ENCODE measurements at places on chromosomes 5 and 9. TPM values are rescaled to one million over a fixed set of nuclear protein-coding genes. Genes with fewer than 3 reads are reported as not detected.

RNF183 gene
- not detected for polyA plus RNA-seq

DNA sequence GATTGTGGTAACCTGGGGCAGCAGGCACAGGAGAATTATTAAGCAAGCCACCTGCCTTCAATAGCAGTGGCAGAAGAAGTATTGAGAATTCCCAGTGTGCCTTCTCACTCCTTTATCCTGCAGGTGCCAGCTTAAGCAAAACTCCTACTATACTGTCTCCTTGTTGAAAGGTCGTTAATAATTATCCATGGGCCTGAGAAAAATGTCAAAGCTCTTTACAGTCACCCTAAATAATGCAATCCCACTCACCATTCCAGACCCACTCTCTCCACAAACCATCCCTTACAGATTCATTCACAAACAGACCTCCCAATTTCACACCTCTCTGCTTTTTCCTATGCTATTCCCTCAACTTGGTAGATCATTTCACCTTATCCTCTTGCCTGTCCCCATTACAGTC, 161.5 kb upstream of the TRIM32 start:
- no peaks in the 10 kb centered on the region for H3K4me1 ChIP-seq
- no peak overlapping the region for H3K27ac ChIP-seq
- DNase-seq: no peak
- no peak overlapping the region for H3K4me3 ChIP-seq
- H3K27me3 ChIP-seq: no peaks in the 10 kb centered on the region
- peaks cover 7% of the 10 kb centered on the region for H3K36me3 ChIP-seq

FAM221B gene
- not detected for polyA plus RNA-seq

DNA sequence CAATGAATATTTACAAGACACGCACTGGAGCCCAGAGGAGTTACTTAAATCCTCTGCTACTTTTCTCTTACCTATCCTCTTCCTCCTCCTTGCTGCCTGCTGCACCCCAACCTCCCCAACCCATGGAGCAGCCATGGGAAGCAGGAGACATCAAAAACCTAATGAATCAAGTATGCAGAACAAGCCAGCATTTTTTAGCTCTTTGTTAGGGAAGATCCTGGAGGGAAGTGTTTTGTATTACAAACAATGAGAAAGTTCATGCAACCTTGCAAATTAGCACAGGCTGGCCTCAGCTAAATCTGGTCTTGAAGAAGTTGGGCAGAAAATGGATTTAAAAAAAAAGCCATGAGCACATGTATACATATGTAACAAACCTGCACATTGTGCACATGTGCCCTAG, 498.8 kb downstream of the KIF4B start:
- DNase-seq: no peak
- no peaks in the 10 kb centered on the region for H3K36me3 ChIP-seq
- H3K27me3 ChIP-seq: peaks cover 3% of the 10 kb centered on the region

DNA sequence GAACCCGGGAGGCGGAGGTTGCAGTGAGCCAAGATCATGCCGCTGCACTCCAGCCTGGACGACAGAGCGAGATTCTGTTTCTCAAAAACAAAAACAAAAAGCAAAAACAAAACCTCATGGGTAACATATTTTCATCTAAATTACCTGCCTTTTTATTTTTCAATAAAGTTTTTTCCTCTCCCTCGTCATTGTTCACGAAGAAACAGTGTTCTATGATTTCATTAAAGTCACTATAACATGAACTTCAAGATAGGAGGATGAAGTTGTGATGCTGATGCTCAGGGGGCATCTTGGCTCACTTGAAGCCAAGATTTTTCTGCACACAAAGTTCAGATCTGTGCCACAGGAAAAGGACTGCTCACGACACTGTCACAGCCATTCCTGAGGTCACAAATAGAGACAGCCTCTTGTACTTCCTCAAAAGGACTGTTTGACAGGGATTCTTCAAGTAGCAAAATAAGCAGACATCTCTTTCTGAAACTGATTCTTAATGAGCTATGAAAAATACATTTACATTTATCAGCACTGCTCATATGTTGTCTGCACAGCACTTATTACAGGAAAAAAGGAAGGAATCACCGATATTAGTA, 16.1 kb downstream of the NIPSNAP3B start:
- no peak overlapping the region for H3K27ac ChIP-seq
- no peak overlapping the region for H3K4me3 ChIP-seq

PPP3R2 gene
- not detected for polyA plus RNA-seq

- no peak for DNase-seq
- H3K27me3 ChIP-seq: no peaks in the 10 kb centered on the region
- no peak overlapping the region for H3K27ac ChIP-seq
- no peak overlapping the region for H3K4me3 ChIP-seq
- H3K4me1 ChIP-seq: no peaks in the 10 kb centered on the region
Measured at GRCh38 chr5:64384765-64385164, 121.0 kb upstream of the RGS7BP start.

DNA sequence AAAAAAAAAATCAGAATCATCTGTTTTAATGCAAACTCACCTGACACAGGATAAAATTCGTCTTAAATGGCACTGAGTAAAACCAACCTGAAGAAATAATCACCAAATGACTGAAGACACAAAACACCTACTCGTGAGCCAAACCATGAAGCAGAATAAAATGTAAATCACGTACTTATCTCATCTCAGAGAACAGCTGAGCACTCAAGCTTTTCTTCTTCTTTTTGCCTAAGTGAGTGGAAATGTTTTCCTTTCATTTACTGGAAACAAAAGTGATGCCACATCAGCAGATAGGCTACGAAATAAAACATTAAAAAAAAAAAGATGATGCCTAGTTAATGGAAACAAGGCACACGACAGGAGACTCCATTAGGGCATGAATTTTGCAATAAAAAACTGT, 36.4 kb downstream of the ATPSCKMT start:
- no peak for DNase-seq
- H3K27ac ChIP-seq: no peak overlapping the region
- H3K4me3 ChIP-seq: no peak overlapping the region
- H3K27me3 ChIP-seq: peaks cover 2% of the 10 kb centered on the region
- no peaks in the 10 kb centered on the region for H3K4me1 ChIP-seq
- H3K36me3 ChIP-seq: no peaks in the 10 kb centered on the region

- no peaks in the 10 kb centered on the region for H3K36me3 ChIP-seq
- no peak overlapping the region for H3K27ac ChIP-seq
- peaks cover 25% of the 10 kb centered on the region for H3K4me1 ChIP-seq
- H3K27me3 ChIP-seq: no peaks in the 10 kb centered on the region
Measured at GRCh38 chr5:136145030-136145429, 12.4 kb downstream of the SMAD5 start.

DNA sequence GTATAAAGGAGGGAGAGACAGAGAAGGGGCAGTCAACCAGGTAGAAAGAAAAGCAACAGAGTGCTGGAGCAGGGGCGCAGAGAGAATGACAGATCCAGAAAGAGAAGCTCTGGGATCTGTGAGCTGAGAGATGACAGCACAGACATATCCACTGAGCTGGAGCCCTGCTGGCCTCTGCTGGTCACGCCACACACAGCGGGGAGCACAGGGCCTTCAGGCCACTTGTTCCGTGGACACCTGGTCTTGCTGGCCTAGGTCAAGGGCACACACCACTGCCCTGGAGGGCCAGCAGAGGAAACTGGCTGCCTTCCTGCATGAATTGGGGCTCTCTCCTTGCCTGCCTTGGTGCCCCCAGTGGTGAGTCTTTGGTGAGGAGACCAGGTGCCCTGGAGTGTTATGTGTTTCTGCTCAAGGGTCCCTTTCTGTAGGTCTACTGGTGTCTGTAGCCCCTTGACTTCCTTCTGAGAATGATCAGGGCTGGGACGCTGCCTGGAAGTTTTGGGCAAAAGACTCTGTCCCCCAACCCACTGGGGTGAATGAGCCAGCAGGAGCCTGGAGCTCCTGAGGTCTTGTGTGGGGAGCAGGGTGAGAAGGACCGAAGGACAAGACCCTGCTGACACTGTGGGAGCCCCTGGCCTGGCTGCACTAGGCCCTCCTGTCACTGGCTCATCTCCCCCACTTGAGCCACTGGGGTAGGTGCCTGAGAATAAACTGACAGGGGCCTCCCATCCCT, 59.2 kb upstream of the ADAMTS2 start:
- peaks cover 4% of the 10 kb centered on the region for H3K36me3 ChIP-seq
- no peak overlapping the region for H3K4me3 ChIP-seq
- no peak overlapping the region for H3K27ac ChIP-seq
- H3K4me1 ChIP-seq: no peaks in the 10 kb centered on the region
- DNase-seq: no peak

GRCh38 chr5:54357408-54358058, 47.2 kb upstream of the ARL15 start:
- no peak overlapping the region for H3K4me3 ChIP-seq
- H3K27ac ChIP-seq: no peak overlapping the region
- peaks cover 10% of the 10 kb centered on the region for H3K27me3 ChIP-seq
- H3K36me3 ChIP-seq: no peaks in the 10 kb centered on the region
- no peaks in the 10 kb centered on the region for H3K4me1 ChIP-seq

TAF11L10 gene
- polyA plus RNA-seq: not detected

DNA sequence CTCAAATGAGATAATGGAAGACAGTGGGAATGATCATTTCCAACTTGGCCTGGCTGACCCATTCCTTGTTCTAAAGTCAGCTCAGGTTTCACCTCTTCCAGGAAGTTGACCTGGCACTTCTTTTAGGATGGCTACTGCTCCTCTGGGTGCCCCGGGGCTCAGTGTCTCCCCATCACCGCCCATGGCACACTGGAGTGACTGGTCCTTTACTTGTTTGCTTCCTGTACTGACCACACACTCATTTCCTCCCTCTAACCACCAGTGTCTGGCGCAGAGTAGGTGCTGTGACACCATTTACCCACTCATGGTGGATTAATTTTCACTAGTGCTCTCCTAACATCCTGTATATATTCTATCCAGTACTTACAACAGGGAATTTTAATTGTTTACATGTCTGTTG, 183.5 kb downstream of the CDK5RAP2 start:
- H3K36me3 ChIP-seq: peaks cover 52% of the 10 kb centered on the region
- DNase-seq: no peak
- H3K27me3 ChIP-seq: peaks cover 2% of the 10 kb centered on the region
- H3K4me1 ChIP-seq: peaks cover 34% of the 10 kb centered on the region
- no peak overlapping the region for H3K4me3 ChIP-seq

GRCh38 chr9:1946526-1947283, 68.4 kb upstream of the SMARCA2 start:
- H3K27me3 ChIP-seq: no peaks in the 10 kb centered on the region
- no peak for DNase-seq
- no peaks in the 10 kb centered on the region for H3K36me3 ChIP-seq
- H3K4me1 ChIP-seq: no peaks in the 10 kb centered on the region
- H3K27ac ChIP-seq: no peak overlapping the region
- no peak overlapping the region for H3K4me3 ChIP-seq

GRCh38 chr5:16066320-16066719, 113.3 kb downstream of the MARCHF11 start:
- H3K4me1 ChIP-seq: no peaks in the 10 kb centered on the region
- H3K27ac ChIP-seq: no peak overlapping the region
- H3K36me3 ChIP-seq: no peaks in the 10 kb centered on the region
- H3K27me3 ChIP-seq: no peaks in the 10 kb centered on the region
- no peak overlapping the region for H3K4me3 ChIP-seq

IFNB1 gene
- not detected for polyA plus RNA-seq

All from immature natural killer cell (primary cell).